ENCODE measurements at places on chromosomes 12 and 14.
A peak's percentile ranks its signal among the peaks of the same experiment; 100 is the strongest.

- DNase-seq = no peak
These were observed 43.3 kb downstream of the ADCK1 start for GRCh38 chr14:77843195-77843594.

GRCh38 chr14:77565994-77566305 is 50.5 kb downstream of the SPTLC2 start:
- DNase-seq = no peak

DNA sequence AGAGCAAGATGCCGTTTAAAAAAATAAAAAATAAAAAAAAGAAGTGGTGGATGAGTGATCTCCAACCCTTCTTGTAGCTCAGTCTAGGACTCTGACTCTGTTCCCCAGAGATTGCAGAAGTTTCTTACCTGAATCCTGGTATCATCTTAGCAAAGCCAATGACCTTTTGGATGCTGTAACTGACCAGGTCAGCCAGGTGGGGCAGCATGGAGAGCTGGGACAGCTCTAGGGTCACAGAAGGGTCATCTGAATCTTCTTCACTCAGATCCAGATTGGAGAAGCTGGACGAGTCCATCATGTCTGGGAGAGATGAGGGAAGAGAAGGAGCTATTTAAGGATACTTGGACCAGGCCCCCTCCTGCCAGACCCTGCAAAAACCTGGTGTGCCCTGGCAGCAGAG is 35.8 kb upstream of the HDAC7 start:
- DNase-seq = no peak

GRCh38 chr12:39116861-39117260 is 211.5 kb upstream of the CPNE8 start:
- DNase-seq = no peak

DNA sequence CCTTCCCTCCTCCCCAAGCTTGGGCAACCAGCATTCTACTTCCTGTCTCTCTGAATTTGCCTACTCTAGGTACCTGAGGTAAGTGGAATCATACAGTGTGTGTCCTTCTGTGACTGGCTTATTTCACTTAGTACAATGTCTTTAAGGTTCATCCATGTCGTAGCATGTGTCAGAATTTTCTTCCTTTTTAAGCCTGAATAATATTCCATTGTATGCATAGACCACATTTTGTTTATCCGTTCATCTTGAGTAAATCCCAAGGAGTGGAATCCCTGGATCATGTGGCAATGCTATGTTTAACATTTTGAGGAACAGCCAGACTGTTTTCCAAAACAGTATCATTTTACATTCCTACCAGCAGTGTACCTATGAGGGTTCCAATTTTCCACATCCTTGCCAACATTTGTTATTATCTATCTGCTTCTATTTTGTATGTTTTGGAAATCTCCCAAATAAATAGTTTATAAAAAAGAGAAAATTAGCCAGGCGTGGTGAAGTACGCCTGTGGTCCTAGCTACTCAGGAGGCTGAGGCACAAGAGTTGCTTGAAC is 12.4 kb downstream of the HSP90AA1 start:
- no peak for DNase-seq

DNA sequence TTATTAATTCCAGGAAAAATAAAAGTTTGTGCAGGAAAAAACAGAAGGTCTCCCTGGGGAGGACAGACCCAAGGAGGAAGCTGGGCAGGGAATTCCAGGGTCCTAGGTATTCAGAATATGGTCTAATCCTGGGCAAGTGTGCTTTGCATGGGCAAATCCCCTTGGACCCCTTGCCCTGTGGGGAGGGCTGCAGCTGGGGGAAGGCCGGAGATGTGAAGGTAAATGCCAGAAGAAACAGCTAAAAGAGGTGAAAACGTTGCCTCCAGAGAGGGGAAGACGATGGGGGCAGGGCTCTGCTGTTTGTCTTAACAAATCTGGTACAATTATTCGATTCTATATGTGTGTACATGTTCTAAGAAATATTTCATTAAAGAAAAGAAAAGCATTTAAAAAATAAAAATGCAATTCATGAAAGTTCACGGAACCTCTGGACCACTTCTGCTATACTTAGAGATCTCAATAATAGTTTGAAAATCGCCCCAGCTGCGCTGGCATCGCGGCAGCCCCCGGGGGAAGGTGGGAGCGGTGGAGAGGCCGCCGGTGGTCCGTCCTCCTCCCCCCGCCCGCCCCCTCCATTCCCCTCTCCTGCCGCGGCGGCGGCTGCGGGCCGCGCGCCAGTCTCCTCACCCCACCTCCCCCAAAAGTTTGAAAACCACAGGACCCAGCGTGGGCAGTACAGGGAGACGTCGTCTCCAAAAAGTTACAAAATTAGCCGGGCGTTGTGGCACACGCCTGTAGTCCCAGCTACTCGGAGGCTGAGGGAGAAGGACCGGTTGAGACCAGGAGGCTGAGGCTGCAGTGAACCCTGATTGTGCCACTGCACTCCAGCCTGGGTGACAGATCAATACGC is 1.5 kb upstream of the PRPF40B start:
- no peak for DNase-seq

GRCh38 chr12:2284857-2285256 is 232.1 kb downstream of the CACNA1C start:
- peak; percentile 85 for DNase-seq

- peak; percentile 94 for DNase-seq
These were observed 85.3 kb downstream of the SAMD4A start for GRCh38 chr14:54652188-54652587.

- no peak for DNase-seq
These were observed at the start of gene ITPK1 for GRCh38 chr14:93115821-93116675. ITPK1 (minus strand) TSS chr14:93115925; CDS start chr14:93115163, 762 bp downstream.

DNA sequence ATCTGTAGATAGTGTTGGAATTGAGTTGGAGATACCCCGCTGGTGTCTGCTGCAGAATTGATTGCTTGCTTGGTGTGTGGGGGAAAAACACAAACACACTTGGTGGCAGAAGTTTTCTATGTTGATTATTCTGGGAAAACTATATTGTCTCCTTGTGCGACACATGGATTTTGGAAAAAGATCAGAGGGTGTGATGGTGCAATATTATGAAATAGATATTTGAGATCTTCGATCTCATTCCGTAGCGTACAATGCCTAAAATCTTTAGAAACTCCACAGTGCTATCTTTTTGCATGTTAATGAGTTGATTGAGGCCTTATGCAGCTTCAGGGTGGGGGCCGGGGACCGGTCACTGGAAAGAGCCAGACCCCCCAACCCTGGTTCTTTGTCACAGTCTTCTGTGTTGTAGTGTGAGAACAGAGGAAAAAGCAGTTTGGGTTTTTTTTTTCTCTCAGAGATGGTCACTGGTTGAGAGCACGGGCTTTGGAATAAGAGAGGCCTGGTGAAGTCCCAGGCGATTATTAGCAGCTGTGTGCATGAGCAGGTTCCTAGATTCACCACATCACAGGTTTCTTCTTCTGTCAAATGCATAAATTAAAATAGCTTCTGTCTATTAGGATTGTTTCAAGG is 88.2 kb downstream of the ST8SIA1 start:
- DNase-seq = no peak

GRCh38 chr14:74866708-74867389 is 9.1 kb downstream of the PROX2 start:
- no peak for DNase-seq

DNA sequence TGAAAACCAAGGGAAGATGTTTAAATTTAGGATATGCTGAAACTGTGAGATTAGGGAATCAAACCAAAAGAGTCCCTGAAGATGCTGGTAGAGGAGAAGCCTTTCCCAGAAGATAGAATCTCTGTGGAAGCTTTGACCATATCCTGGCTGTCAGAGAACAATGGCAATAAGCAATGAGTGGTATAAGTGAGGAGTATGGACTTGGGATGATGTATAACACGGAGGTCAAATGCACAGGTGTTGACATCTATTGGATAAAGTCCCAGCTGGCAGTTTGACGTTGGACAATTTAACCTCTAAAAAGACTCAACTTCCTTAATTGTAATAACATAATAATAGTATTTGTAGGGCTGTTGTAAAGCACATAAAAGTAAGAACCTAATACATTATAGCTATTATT is 30.1 kb upstream of the CLEC14A start:
- DNase-seq = no peak

GRCh38 chr12:121580959-121581685 is at the start of gene KDM2B:
KDM2B (minus strand) TSS chr12:121581023; CDS start chr12:121580911, 112 bp downstream.
- peak; percentile 72 for DNase-seq

GRCh38 chr14:74064426-74064825 is 19.8 kb downstream of the ALDH6A1 start:
- no peak for DNase-seq

DNA sequence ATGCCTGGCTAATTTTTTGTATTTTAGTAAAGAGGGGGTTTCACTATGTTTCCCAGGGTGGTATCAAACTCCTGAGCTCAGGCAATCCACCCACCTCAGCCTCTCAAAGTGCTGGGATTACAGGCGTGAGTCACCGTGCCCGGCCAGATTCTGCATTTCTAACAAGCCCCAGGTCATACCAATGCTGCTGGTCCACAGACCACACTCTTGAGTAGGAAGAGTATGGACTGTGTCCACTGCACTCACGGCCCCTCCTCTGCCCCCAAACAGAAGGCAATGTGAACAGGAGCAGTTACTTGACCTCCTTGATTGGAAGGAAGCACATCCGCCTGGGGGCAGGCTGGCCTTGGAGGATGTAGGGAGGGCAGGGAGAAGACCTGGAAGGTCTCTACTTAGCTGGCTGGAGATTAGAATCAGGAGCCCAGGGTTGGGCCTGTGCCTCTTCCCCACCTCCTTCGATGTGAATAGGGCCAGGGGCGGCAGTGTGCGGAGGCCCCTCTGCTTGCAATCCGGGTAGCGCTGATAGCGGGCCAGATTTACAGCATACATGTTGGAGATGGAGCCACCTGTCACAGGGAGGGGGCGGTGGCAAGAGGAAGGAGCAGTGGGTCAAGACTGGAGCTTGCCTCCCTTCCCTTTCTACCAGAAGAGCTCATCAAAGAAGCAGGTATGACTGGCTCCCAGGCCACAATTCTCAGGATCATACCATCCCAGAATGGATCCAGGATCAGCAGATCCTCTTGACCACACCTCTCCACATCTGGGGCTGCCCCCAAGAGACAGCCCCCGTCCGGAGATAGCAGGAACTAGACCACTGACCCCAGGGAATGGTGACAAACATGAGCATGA is 9.4 kb upstream of the ZNF740 start:
- DNase-seq = no peak

DNA sequence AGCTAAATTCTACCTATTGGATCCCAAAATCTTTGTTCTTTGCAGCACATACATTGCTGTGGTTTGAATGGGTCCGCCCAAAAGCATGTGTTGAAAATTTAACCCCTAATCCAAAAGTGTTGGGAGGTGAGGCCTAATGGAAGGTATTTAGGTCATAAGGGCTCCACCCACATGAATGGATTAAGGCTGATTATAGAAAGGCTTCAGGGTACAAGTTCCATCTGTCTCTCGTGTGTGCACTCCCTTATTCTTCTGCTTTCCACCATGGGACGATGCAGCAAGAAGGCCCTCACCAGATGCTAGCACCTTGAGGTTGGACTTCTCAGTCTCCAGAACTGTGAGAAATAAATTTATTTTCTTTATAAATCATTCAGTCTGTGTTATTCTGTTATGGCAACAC is 190.9 kb downstream of the SOX5 start:
- DNase-seq = no peak

DNA sequence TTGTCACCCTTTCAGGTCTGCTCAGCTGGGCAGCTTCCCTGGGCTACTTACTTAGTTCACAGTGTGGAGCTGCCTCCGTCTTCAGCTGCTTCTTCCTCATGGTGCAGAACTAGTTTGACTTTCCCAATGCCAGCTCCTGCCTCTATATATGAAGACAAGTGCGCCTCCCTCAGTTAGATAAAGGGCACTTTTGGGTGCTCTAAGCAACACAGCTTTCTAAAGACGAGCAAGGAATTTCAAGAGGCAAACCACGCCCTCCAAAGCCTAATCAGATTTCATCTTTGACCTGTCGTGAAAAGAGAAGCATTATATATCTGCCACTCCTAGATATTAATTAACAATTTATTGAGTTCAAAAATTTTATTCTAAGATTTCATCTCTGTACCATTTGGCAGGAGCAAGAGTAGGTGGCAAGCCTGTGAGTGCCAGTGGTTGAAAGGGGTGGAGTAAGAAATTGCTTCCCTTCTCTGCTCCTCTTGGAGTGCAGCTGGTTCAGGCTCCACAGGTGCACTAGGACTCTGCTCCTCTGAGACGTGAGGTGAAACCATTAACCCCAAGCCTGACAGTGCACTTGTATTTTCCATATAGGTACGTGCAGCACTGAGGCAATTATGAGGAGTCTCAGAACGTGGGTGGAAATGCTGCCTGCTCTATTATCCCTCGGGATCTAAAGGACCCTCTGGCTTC is 2.1 kb upstream of the SLC11A2 start:
- DNase-seq = no peak

- DNase-seq = no peak
These were observed 7.2 kb upstream of the MAP3K9 start for GRCh38 chr14:70816525-70816924.

DNA sequence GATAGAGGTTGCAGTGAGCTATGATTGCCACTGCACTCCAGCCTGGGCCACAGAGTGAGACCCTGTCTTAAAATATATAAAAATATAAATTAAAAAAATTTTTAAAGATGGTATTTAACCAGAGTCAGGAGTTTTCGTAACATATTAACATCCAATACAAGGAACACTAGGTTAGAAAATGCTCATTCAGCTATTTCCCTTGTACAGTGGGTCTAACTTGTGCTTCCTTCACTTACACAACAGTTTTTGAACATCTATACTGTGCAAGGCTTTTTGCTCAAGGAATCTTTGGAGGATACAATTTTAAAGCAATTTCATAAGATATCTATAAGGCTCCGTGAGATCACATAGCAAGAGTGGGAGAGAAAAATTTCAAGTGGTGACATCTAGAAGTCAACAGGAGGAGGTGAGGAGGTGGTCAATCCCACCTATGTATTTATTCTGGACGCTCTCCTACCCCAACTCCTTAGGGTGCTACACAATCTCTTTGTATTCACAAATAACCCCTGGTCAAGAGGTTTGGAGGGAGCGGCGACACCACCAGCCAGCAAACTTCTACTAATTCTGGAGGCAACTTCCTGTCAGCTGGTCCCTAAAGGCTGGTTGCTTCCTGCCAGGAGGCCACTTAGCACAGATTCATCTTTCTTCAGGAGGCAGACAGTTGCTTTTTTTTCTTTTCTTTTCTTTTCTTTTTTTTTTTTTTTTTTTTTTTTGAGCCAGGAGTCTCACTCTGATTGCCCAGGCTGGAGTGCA is 22.2 kb downstream of the DUSP16 start:
- no peak for DNase-seq

DNA sequence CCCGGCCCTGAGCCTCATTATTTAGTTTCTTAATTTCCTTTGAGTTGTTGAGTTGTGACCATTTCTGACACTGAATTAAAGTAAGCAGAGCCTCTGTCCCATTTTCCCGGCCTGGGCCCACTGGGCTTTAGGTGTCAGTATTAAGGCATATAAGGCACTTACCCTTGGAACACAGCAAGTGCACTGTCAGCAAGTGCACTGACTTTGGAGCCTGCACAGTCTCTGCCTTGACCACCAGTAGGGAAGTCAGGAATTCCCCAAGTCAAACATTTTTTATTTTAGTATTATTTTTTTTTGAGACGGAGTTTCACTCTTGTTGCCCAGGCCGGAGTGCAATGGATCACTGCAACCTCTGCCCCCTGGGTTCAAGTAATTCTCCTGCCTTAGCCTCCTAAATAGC is 56.6 kb downstream of the MAX start:
- no peak for DNase-seq

Data from right atrium auricular region (tissue), 2 donors.